D341Med (cell line): ENCODE measurements at places on chromosomes 12 and 14.

DNA sequence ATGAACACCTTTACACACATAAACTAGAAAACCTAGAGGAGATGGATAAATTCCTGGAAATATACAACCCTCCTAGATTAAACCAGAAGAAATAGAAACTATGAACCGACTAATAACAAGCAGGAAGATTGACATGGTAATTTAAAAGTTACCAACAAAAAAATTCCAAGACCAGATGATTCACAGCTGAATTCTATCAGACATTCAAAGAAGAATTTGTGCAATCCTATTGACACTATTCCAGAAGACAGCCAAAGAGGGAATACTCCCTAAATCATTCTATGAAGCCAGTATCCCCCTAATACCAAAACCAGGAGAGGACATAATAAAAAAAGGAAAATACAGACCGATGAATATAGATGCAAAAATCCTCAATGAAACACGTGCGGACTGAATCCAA lies 102.6 kb upstream of the KRR1 start:
- DNase-seq = no peak

DNA sequence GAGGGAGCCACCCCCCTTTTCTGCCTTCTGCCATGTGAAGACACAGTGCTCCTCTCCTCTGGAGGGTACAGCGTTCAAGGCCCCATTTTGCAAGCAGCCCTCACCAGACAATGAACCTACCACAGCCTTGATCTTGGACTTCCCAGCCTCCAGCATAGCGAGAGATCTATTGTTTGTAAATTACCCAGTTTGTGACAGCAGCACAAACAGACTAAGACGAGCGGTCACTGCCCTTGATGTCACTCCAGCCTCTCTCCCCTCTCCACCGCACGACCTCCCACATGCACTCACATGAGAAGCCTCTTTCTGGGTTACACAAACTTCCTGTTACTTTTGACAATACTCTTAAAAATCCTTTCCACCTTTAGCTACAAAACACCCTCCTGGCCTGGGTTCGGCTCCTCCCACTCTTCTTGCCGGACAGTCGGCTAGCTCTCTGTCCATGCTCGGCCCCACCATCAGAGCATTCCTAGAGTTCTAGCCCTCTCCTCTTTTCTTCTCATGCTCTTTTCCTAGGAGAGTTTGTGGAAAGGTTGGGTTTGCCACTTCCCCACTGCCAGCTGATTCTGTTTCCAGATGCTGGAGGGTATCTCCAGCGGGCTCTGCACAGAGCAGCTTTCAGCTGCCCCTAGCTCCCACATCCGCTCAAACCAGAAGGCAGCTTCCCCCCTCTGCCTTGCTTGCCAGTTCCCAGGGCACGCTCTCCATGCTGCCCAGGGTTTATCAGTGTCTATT lies 124.3 kb downstream of the FOXN3 start:
- no peak for DNase-seq

DNA sequence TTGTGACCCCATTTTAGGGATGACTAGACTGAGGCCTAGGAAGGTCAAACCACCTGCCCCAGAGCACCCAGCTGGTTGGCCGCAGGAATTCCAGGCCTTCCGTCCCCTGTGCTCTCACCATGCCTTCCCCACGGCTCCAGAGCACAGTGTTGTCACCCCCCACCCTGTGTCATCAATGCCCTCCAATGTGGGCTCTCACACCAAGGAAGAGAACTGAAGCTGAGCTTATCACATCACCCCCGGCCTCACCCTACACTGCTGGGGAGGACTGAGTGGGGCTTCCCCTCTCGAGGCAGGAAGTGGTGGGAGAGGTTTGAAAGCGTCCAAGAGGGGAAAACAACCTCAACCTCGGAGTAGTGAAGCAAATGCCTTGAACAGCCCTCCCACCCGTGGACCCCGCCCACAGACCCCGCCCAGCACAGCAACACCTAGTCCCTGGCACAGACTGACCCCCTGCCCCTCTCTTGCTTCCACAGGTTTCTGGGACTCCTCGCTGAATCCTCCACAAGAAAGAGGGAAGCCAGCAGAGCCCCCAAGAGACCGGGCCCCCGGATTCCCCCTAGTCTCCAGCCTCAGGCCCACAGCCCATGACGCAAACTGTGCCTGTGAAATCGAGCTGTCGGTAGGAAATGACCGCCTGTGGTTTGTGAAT lies 97.2 kb downstream of the LGMN start:
- no peak for DNase-seq

- no peak for DNase-seq
Observed at GRCh38 chr12:117109943-117110635, 10.9 kb upstream of the TESC start.

- no peak for DNase-seq
Observed at GRCh38 chr14:94045563-94046345, 19.6 kb downstream of the OTUB2 start.

DNA sequence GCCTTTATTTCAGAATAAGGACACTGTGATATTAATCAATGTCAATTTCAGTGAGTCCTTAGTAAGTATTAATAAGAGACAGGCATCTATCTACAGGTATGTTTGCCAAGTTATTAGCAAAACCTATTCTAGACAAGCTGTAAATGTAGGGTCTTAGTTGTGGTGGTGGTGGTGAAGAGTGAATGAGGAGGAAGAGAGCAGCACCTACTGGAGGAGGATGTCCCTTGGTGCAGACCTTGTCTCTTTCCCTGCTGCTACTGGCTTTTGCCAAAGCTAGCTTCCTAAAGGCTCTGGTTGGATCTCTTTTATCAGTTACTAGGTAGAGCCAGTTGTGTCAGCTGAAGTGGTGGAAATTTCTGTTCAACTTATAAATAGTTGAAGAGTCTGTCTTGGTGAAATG lies 304.8 kb upstream of the ATP2B1 start:
- DNase-seq = peak; percentile 26

DNA sequence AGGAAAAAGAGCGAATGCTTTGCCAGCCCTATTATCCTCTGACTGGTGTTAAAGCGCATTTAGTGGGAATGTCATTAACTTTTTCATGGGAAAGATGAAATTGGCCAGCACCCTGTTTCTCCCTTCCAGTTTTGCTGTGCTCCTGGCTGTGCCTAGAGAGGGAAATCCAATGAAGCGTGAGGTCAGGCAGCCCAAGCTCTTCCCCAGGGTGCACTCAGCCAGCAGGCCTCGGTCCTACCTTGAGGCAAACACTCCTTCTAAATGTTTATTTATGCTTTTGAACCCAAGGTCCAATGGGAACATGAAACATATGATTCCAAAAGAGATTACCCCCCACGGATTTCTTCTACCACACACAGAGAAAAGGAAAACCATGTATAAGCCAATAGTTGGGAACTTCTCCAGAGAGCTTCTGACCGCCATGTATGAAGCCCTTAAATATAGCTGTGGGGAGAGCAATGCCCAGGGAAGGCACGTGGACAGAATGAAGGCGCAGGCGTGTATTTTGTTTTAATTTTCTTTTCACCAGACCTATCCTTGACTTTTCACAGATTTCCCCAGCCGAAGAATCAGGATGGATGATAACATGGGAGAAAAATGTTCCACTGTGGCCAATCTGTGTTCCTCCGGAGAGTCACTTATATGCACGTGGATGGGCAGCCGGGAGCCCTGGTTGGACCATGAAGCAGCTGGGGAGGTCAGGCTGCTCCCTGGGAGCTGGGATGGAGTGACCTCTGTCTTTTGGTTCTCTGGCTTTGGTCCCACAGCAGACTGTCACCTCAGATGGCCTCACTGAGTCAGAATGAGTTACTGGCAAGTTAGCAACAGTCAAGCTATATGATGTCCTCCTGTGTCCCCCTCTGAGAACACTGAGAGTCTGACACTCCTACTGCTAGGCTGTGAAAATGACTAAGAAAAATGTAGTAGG lies 37.3 kb downstream of the GPR135 start:
- no peak for DNase-seq

- DNase-seq = peak; percentile 15
Observed at GRCh38 chr14:74019408-74020137, 424 bp downstream of the BBOF1 start.

DNA sequence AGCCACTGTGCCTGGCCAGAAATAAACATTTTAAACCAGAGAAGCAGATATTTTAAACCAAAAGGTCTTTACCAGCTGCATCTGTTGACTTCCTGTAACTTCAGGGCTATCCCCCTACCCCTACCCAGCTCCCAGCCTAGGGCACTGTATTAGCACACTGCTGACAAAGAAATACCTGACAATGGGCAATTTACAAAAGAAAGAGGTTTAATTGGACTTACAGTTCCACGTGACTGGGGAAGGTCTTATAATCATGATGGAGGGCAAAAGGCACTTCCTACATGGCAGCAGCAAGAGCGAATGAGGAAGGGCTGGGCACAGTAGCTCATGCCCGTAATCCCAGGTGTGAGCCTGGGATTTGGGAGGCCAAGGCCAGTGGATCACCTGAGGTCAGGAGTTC lies 26.0 kb downstream of the GEMIN2 start:
- DNase-seq = no peak

DNA sequence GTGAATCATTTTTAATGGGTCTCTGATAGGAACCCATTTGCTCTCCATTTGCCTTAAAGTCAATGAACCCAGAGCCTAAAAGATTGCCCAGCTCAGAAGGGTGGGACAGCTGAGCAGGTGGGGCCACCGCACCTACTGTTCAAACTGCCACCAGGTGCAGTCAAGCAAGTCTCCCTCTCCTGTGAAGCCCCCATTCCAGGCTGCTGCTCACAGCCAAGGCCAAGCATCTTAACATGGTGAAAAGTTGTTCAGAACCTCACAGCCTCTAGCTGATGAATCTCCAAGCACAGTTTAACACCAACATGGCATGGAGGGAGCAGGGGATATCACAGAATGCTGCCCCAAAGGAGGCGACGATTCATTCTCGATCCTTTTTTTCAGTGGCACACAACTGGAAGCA lies 29.5 kb downstream of the ANO2 start:
- DNase-seq = no peak

GRCh38 chr12:38490941-38491340 lies 174.4 kb downstream of the ALG10B start:
- DNase-seq = no peak

- no peak for DNase-seq
Observed at GRCh38 chr14:42994051-42994736, 1387.5 kb downstream of the LRFN5 start.

DNA sequence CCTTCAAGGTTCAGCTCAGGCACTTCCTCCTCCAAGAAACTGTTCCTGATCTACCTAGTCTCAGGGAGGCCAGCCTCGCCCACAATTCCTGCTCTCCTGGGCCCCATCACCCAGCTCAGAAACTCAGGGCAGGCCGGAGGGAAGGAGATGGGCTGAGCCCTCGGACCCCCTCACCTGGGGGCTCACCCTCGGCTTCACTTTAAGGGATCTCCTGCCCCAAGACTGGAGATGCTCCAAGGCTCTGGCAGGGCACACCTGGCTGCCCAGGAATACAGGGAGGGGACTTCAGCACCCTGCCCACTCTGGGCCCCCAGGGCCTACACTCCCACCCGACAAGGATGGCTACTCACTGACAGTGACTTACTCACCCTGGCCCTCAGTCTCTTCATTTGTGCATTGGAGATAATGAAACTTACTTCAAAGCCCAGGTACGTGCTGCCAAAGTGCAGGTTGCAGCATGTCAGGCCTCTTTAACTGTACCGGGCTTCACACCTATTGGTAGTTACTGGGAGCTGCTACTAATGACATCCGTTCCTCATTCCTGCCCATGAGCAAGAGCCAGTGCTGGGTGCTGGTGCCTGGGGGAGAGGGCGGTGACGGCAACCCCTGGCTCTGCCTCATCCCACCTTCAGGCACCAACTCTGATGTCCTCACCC lies 21.0 kb upstream of the PPP1R13B start:
- no peak for DNase-seq

DNA sequence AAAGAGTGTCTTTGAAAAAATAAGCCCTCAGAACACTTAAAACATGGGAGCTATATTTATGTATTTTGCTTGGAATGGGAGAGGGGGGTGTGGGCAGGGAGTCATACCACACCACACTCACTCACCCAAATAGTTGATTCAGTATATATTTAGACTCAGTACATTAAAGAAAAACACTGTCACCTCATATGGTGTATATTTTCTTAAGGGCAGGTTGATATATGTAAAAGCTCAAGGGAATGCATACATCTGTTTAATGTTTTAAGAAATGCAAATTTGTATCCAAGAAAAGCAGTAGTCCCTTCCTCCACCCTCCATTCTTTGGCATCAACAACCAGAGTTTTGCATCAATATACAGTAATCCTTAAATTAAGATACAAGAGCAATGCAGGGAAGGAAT lies 1.4 kb downstream of the NFYB start:
- DNase-seq = no peak

GRCh38 chr12:29389295-29389919 lies 8.4 kb upstream of the ERGIC2 start:
- no peak for DNase-seq

- no peak for DNase-seq
Observed at GRCh38 chr14:52458721-52459085, 93.6 kb downstream of the TXNDC16 start.

- DNase-seq = no peak
Observed at GRCh38 chr14:71566276-71566675, 366.0 kb upstream of the RGS6 start.

DNA sequence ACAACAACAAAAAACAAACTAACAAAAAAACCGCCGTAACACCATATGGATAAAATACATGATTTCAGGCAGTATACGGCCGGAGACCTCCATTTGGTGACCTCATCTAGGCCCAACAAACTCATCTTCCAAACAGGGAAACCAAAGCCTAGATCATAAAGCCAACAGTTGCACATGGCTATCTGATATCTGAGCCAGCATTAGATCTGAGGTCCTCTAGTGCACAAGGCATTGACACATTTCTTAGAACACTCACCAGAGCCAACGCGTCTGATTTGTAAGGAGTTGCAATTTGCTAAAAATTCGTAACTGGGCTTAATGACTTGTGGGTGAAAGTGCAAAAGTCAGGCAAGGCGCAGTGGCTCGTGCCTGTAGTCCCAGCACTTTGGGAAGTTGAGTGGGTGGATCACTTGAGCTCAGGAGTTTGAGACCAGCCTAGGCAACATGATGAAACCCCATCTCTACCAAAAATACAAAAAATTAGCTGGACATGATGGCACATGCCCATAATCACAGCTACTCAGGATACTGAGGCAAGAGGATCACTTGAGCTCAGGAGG lies 42.0 kb upstream of the NUDT4 start:
- DNase-seq = no peak

DNA sequence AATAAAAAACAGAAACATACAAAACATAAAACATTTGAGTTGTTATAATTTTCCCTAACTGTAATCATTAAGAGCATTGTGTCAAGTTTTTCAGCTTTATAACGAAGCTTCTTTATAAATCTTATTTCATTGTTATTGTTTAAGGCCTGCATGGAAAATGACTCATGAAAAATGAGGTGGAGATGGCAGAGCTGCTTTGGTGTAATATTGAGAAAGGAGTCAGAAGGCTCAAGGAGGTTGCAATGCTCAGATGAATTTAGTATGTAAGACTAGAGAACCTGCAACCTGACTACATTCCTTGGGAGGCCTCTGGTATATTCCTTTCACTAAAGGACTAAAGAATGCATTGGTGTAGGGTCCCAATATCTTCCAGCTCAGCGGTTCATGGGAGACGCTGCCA lies 61.5 kb downstream of the TMEM30B start:
- DNase-seq = no peak

GRCh38 chr12:17928708-17929366 lies 161.2 kb downstream of the RERGL start:
- no peak for DNase-seq

GRCh38 chr12:67208281-67209067 lies 60.7 kb upstream of the CAND1 start:
- DNase-seq = no peak
